Large intestine (tissue), 12 donors: ENCODE measurements at places on chromosomes 1 and 21. TPM values are rescaled to one million over a fixed set of nuclear protein-coding genes. Genes with fewer than 3 reads are reported as not detected.

DNA sequence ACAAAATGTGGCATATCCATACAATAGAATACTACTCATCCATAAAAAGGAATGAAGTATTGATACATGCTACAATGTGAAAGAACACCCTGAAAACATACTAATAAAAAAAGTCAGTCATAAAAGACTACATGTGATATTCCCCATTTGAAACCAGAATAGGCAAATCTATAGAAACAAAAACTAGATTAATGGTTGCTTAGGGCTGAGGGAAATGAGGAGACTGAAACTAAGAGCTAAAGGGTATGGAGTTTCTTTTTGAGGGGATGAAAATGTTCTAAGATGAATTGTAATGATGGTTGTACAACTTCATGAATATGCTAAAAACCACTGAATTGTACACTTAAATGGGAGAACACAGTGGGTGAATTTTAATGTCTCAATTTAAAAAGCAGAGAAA, 50.9 kb downstream of the ACBD6 start:
- H3K36me3 ChIP-seq, result no peaks in the 10 kb centered on the region
- H3K27me3 ChIP-seq, result no peaks in the 10 kb centered on the region
- H3K4me3 ChIP-seq, result no peak overlapping the region

DNA sequence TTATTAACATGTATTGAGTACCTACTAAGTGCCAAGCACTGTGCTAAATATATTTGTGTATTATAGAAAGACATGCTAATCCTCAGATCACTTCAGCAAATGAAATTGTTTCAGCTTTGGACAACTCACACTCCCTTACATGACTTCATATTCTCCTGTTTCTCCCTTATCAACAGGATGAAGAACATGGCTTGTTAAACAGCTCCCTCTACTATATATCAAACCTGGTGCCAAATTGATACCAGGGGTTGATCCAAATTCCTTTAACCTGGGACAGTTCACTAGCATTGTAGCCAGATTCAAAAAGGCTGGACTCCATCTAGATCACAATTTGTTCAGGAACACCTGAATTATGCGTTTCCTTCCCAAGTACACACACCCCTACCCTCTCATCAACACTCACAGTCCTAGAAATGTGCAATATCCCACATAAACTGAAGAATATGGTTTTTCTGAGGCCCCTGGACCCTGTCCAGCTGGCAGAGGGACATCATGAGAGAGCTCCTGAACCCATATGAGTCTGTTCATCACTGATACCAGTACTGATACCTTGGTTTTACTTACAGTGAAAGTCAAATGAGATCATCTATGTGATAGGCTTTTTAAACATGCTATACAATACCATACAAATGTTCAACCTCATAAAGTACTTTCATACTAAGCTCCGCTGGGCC, 47.0 kb upstream of the PALMD start:
- no peak overlapping the region for H3K4me3 ChIP-seq
- H3K27me3 ChIP-seq, result no peaks in the 10 kb centered on the region
- H3K4me1 ChIP-seq, result no peaks in the 10 kb centered on the region
- H3K27ac ChIP-seq, result no peak overlapping the region

DNA sequence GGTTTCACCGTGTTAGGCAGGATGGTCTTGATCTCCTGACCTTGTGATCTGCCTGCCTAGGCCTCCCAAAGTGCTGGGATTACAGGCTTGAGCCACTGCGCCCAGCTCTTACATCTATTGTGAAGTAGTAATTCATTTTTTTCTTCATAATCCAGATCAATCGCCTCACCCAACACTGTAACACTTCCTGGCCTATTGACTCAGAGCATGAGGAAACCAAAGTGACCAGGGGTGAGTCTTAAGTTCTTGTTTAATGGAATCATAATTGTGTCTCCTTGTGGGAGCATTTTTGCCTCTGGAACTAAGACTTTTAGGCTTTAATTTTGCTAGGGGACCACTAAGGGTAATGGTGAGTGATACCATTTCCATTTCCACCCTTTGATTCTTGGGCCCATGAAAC, 27.4 kb downstream of the TNFSF18 start:
- H3K4me3 ChIP-seq, result no peak overlapping the region
- no peaks in the 10 kb centered on the region for H3K27me3 ChIP-seq
- no peaks in the 10 kb centered on the region for H3K36me3 ChIP-seq
- no peak overlapping the region for H3K27ac ChIP-seq
- no peaks in the 10 kb centered on the region for H3K4me1 ChIP-seq

DNA sequence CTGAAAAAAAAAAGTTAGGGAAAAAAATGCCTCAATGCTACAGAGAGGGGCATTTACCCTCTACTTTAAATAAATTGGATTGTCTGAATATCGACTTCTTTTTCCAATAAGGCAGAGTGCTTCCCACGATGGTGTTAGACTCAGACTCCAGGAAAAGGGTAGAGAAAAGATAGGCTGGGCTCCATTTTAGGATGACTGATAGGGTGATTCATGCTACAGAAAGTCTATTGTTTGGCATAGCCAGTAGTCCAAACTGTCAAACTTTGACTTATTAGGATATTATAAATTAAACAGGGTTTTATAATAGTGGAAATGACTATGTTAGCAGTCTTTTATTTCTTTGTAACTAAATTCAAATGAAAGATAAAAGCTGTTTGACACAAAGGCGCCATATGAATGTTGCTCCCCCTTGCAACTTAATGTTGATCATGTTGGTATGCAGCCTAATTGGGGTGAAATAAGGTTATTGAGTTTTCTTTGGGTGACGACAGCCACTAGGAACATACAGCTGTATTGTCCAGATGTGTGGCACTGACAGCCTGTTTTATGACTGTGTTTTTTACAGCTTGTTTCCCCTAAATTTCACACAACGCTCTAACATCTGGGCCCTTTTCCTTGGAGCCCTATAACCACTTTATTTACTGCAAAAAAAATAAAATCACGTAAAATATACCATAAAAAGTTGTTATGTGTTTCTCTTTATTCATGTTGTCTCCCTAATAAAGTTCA, 69.3 kb downstream of the SPAG17 start:
- H3K4me3 ChIP-seq, result no peak overlapping the region
- no peak overlapping the region for H3K27ac ChIP-seq
- no peak for DNase-seq

DNA sequence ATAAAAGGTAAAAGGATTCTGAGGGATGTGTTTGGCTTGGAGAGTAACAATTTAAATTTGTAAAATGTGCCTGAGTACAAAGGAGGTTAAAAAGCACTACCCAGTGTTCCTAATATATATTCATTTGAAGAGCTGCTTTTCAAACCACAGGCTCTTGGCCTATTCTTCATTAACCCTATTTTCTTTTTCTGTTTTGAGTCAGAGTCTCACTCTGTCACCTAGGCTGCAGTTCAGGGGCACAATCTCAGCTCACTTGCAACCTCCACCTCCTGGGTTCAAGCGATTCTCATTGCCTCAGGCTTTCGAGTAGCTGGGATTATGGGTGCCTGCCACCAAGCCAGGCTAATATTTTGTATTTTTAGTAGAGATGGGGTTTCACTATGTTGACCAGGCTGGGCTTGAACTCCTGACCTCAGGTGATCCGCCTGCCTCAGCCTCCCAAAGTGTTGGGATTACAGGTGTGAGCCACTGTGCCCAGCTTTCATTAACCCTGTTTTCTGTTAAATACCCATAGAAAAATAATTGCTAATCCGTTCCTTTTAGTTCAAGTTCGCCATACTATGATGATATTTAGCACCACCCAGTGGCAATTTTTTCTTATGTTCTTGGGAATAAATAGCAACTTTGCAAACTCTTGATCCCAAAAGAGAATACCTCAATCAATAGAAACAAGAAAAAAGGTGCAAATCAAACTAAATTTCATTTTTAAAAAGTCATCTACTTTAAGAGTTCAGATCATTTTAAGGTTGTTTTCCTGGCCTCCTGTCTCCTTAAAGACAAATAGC, 30.5 kb downstream of the ZBTB8OS start:
- H3K36me3 ChIP-seq, result peaks cover 10% of the 10 kb centered on the region
- no peaks in the 10 kb centered on the region for H3K4me1 ChIP-seq
- no peak overlapping the region for H3K27ac ChIP-seq
- no peak overlapping the region for H3K4me3 ChIP-seq

GRCh38 chr1:209870151-209870831, 42.5 kb downstream of the UTP25 start:
- no peaks in the 10 kb centered on the region for H3K4me1 ChIP-seq
- H3K27me3 ChIP-seq, result peaks cover 3% of the 10 kb centered on the region
- no peak overlapping the region for H3K4me3 ChIP-seq

DNA sequence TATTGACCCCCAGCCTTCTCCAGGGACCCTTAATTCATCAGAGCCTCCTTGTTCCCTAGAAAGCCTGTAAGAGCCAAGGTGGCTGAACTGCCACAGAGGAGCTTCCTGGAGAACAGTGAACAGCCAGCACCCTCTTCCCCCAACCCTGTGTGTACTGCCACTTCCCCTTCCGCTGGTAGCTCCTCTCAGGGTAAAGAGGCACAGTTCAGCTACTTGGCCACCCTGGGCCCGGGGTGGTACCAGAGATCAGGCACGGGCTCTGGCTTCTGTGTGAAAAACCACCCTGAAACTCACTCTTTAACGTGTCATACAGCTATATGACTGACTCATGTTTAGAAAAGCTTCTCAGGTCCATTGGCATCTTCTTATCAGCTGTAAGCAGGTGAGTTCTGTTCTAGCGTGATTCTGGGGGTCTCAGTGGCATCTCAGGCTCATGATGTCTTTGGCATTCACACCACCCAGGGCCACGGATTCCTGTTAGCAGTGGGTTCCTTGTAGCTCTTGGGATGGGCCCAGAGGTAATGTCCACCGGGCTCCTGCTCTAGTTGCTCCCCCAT, 22.4 kb downstream of the ARMH1 start:
- H3K4me3 ChIP-seq, result no peak overlapping the region
- H3K27me3 ChIP-seq, result no peaks in the 10 kb centered on the region
- no peaks in the 10 kb centered on the region for H3K4me1 ChIP-seq
- DNase-seq, result no peak
- H3K27ac ChIP-seq, result no peak overlapping the region
- no peaks in the 10 kb centered on the region for H3K36me3 ChIP-seq

- H3K4me3 ChIP-seq, result no peak overlapping the region
- no peak overlapping the region for H3K27ac ChIP-seq
- no peaks in the 10 kb centered on the region for H3K4me1 ChIP-seq
- no peaks in the 10 kb centered on the region for H3K36me3 ChIP-seq
These were observed 200.0 kb downstream of the GABPA start for GRCh38 chr21:25934771-25935224.

GRCh38 chr1:21909286-21909759, 27.8 kb downstream of the HSPG2 start:
- DNase-seq, result no peak
- peaks cover under 1% of the 10 kb centered on the region for H3K36me3 ChIP-seq
- H3K4me1 ChIP-seq, result peaks cover 58% of the 10 kb centered on the region
- H3K27me3 ChIP-seq, result no peaks in the 10 kb centered on the region

DNA sequence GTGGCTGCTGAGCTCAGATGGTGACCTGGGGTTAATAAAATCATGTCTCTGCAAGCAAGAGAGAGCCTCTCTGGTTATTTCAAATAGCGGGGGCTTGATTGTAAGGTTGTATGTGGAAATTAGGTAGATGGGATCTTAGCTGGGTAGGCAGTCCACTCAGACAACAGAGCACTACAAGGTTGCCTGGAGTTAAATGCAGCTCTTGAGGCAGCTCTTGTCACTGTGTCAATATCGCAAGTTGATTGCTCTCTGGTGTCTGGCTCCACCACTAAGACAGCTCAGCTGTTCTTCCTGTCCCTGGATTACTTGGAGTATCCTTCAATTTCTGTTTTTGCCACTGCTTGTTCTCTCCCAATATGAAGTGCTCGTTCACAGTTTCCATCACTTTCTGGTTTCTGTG, 93.8 kb downstream of the C21orf91 start:
- H3K27ac ChIP-seq, result no peak overlapping the region
- no peaks in the 10 kb centered on the region for H3K27me3 ChIP-seq
- H3K4me1 ChIP-seq, result no peaks in the 10 kb centered on the region
- no peaks in the 10 kb centered on the region for H3K36me3 ChIP-seq

GRCh38 chr21:41651406-41651805, 115.4 kb downstream of the RIPK4 start:
- no peaks in the 10 kb centered on the region for H3K27me3 ChIP-seq
- H3K4me3 ChIP-seq, result no peak overlapping the region
- no peak for DNase-seq
- no peaks in the 10 kb centered on the region for H3K36me3 ChIP-seq

DNA sequence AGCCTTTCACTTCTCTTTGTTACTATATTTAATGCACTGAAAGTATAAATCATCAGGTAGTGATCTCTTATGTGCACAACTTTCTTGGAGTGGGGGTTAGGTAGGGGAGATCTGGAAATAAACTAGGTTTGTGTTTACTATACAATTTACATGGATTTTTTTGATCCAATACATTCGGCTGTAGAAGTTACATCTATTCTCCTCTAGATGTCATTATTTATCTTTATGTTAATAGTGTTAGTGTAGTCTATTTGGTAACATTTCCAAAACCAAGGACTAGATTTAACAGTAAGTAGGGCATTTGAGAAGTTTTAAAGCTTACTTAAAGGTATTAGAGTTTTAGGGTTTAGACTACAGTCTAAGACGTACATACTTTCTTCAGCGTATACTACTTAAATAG, 5.4 kb downstream of the VPS45 start:
- no peak overlapping the region for H3K4me3 ChIP-seq
- H3K4me1 ChIP-seq, result no peaks in the 10 kb centered on the region
- peaks cover 26% of the 10 kb centered on the region for H3K36me3 ChIP-seq
- no peaks in the 10 kb centered on the region for H3K27me3 ChIP-seq
- no peak overlapping the region for H3K27ac ChIP-seq

DNA sequence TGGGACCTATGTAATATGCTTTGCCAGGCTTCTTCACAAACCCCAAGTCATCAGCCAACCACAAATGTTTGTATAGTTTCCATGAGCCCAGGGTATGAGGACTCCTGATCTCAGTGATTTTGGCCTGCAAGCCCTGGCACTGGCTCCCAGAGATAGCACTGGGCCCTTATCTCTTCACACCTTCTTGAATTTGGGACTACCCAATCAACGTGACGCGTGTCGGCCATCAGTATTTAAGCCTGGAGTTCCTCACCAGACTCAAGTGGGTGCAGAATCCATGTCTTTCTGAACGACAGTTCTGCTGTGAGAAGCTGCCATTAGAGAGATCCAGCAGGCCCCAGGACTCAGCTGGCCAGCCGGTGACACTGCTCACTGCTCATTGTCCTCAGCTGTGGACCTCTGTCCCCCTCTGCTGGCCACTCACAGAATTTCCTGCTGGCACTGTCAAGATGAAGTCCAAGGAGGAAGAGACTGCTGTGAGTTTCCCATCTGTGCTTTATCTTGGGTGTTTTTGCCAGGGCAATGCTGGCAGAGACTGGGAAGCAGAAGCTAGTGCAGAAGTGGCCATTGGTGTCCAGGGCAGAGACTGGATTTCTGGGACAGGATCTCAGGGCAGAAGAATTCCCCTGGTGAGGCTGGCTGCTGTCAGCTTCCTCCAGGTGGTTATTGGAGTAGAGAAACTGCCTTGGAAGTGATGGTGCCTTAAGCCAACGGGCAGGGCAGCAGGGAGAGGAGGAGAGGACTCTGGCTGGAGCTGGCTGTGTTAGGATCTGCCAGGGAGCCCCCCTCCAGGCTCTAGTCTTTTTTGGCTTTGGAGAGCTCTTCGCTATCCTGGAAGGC, 28.4 kb downstream of the TMCC2 start:
- H3K36me3 ChIP-seq, result no peaks in the 10 kb centered on the region
- no peak overlapping the region for H3K27ac ChIP-seq
- no peaks in the 10 kb centered on the region for H3K27me3 ChIP-seq
- no peaks in the 10 kb centered on the region for H3K4me1 ChIP-seq
- H3K4me3 ChIP-seq, result no peak overlapping the region

ETNK2 gene
- polyA plus RNA-seq, result 34.3 TPM

CAPN9 gene
- polyA plus RNA-seq, result 13.5 TPM

TBCE gene
- polyA plus RNA-seq, result 28.8 TPM

GJA8 gene
- not detected for polyA plus RNA-seq

UMODL1 gene
- 0.67 TPM for polyA plus RNA-seq
